Heart left ventricle (tissue), 16 donors: ENCODE measurements at places on chromosomes 7 and 10. TPM values are rescaled to one million over a fixed set of nuclear protein-coding genes. Genes with fewer than 3 reads are reported as not detected.

DNAJC1 gene
- polyA plus RNA-seq = 23.5 TPM

CHCHD3 gene
- polyA plus RNA-seq = 108 TPM

GIMAP7 gene
- 48.0 TPM for polyA plus RNA-seq

CFTR gene
- polyA plus RNA-seq = 0.06 TPM

FAS gene
- 1.6 TPM for polyA plus RNA-seq

CALHM3 gene
- not detected for polyA plus RNA-seq

LRRC18 gene
- polyA plus RNA-seq = not detected

LRIT1 gene
- not detected for polyA plus RNA-seq

DNA sequence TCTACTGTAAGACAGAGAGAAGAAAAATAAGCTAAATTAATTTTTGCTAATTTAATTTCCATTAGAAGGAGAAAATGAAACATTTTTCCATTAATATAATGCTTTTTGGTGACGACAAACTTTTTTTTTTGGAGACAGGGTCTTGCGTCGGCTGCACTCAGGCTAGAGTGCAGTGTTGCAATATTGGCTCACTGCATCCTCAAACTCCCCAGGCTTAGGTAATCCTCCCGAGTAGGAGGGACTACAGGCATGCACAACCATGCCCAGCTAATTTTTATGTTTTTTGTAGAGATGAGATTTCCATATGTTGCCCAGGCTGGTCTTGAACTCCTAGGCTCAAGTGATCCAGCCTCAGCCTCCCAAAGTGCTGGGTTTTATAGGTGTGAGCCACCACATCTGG, 229.8 kb upstream of the LRRN3 start:
- H3K36me3 ChIP-seq = no peaks in the 10 kb centered on the region
- no peak overlapping the region for H3K27ac ChIP-seq
- no peak overlapping the region for H3K4me3 ChIP-seq
- H3K4me1 ChIP-seq = no peaks in the 10 kb centered on the region

DNA sequence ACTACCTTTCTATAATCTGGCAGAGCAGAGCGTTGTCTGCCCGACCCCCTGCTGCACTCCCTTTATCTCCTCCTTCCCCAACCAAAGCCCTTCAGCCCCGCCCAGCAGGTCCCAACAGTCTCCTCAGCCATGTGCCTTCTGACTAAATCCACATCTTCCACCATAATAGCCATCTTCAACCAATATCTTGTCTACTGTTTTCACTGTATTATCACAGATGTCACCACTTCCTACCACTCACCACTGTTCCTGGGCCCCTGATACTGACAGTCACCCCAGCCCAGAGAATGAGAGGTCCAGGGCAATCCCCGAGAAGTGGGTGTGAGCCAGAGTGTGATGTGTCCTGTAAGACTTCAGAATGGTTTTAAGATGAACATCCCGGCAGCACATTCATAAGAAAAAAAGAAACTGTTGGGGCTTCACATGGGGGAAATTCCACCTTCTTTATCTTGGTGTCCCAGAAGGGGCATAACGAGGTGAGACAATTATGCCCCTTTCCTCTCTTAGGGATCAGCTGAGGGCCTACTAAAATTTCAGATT, 25.3 kb downstream of the CCDC6 start:
- no peaks in the 10 kb centered on the region for H3K36me3 ChIP-seq
- no peaks in the 10 kb centered on the region for H3K27me3 ChIP-seq
- H3K4me1 ChIP-seq = no peaks in the 10 kb centered on the region

- H3K27ac ChIP-seq = no peak overlapping the region
- H3K4me1 ChIP-seq = peaks cover 11% of the 10 kb centered on the region
- no peak for DNase-seq
- no peak overlapping the region for H3K4me3 ChIP-seq
- H3K36me3 ChIP-seq = no peaks in the 10 kb centered on the region
These were observed 39.0 kb upstream of the RASGEF1A start for GRCh38 chr10:43305876-43306275.

DNA sequence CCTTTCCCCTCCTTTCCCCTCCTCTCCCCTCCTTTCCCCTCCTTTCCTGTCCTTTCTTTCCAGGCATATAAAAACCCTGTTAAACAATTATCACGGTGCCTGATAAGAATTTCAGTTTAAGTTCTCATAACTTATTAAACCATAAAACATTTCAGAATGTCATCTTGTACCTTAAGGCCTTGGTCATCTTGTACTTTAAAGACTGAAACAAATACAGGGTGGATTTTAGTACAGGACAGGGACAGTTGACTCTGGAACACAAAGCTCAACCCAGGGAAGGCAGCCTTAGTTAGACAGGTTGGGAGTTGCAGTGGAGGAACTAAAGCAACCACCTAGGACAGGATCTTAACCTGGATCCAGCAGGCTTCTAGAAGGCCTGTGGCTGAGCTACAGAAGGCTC, 1.2 kb downstream of the AGR3 start:
- no peaks in the 10 kb centered on the region for H3K4me1 ChIP-seq
- no peak for DNase-seq
- H3K27me3 ChIP-seq = no peaks in the 10 kb centered on the region
- no peak overlapping the region for H3K27ac ChIP-seq
- no peaks in the 10 kb centered on the region for H3K36me3 ChIP-seq

GRCh38 chr10:23314835-23315239, 29.8 kb downstream of the C10orf67 start:
- H3K4me3 ChIP-seq = no peak overlapping the region
- no peaks in the 10 kb centered on the region for H3K27me3 ChIP-seq
- peak; percentile 51 for DNase-seq
- no peak overlapping the region for H3K27ac ChIP-seq

DNA sequence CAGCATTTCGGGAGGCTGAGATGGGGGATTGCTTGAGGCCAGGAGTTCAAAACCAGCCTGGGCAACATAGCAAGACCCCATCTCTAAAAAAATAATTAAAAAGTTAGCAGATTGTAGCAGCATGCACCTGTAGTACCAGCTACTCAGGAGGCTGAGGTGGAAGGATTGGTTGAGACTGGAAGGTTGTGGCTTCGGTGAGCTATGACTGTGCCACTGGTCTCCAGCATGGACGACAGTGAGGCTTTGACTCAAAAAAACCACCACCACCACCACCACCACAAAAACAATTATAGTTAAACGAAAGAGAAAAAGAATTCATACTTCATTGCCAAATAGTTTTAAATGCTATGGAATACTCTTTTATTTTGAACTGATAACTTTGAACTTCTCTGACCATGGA, 63.4 kb downstream of the VTI1A start:
- H3K4me1 ChIP-seq = no peaks in the 10 kb centered on the region
- no peak overlapping the region for H3K27ac ChIP-seq
- H3K27me3 ChIP-seq = no peaks in the 10 kb centered on the region
- DNase-seq = no peak
- H3K36me3 ChIP-seq = no peaks in the 10 kb centered on the region
- no peak overlapping the region for H3K4me3 ChIP-seq

DNA sequence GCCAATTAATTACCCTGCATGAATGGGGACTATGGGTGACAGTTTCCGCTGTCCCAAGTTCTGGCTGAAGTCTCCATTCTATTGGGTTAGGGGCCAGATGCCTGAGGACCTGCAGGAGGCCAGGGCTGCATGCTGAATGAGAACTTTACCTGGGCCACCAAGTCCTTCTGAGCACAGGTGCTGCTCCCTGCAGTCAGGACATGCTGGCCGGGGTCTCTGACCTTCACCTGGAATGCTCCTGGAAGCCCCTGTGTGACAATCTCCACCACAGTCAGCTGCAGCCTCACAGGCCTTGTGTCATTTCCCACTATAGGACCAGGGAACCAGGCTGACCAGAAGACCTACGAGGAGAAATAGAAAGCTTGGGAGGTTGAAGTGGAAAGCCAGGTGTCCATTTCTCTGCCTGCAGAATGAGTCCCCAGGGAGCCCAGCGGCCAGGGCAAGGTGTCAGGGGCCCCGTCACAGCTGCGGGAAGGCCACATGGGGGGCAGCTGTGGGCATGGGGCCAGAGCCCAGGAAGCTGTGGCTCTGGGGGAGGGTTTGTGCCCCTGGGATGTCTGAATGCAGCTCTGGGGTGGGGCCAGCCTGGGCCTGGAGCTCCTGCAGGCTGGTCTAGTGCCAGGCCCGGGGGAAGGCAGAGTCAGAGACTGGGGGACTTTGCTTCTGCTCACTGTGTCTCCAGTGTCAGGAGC, 5.6 kb upstream of the GIMAP8 start:
- H3K4me3 ChIP-seq = no peak overlapping the region
- H3K27ac ChIP-seq = no peak overlapping the region
- no peak for DNase-seq
- H3K36me3 ChIP-seq = no peaks in the 10 kb centered on the region
- no peaks in the 10 kb centered on the region for H3K27me3 ChIP-seq

- no peaks in the 10 kb centered on the region for H3K36me3 ChIP-seq
- H3K4me1 ChIP-seq = no peaks in the 10 kb centered on the region
- H3K4me3 ChIP-seq = no peak overlapping the region
These were observed 159.2 kb upstream of the PLXNA4 start for GRCh38 chr7:132735476-132735875.

DNA sequence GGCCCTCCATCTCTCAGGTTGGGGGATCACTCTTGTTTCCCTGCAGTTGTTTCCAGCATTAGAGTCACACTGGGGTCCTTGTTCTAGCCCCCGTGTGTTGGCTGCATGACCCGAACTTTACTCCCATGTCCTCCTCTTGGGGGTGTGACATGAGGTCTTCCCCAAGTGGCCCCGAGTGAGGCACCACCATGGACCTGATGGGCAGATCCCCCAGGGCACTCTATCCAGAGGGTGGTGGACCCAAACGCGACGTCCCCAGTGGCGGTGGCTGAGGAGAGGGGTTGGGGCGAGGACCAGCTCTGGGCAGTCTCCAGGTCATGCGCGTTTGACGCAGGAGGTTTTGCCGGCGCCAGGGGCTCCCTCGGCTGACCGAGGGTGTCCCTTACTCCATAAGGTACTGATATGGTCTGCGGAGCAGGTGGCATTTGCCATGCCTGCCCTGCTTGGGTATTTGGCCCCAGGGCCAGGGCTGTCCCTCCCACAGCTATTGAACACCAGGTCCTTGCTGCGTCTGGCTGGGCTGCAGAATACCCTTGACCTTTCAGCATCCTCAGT, 131.9 kb downstream of the LHPP start:
- no peaks in the 10 kb centered on the region for H3K27me3 ChIP-seq
- no peaks in the 10 kb centered on the region for H3K36me3 ChIP-seq
- H3K4me1 ChIP-seq = peaks cover 13% of the 10 kb centered on the region
- no peak overlapping the region for H3K4me3 ChIP-seq

DNA sequence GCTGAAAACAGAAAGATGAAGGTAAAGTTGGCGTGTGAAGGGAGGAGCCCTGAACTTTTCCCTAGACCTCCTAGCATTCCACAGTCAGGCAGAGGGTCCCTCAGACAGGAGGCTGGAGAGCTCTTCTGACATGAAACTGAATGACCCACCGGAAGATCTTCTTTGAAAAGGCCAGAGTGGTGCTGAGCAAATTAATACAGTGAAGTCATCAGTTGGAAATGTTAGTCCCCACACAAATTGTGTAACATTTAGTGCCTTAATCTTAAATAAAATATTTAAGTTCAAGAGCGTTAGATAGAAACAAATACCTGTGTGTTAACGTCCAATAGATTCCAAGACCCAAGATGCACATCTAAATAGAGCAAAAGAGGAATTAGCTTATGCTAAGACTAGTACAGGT, 49.0 kb upstream of the WNT16 start:
- DNase-seq = no peak
- H3K36me3 ChIP-seq = no peaks in the 10 kb centered on the region
- H3K4me3 ChIP-seq = no peak overlapping the region

GRCh38 chr10:88082391-88082790, 219.0 kb downstream of the PTEN start:
- no peak overlapping the region for H3K4me3 ChIP-seq
- no peaks in the 10 kb centered on the region for H3K4me1 ChIP-seq
- H3K27me3 ChIP-seq = no peaks in the 10 kb centered on the region
